ENCODE measurements at places on chromosomes 11 and 22.

DNA sequence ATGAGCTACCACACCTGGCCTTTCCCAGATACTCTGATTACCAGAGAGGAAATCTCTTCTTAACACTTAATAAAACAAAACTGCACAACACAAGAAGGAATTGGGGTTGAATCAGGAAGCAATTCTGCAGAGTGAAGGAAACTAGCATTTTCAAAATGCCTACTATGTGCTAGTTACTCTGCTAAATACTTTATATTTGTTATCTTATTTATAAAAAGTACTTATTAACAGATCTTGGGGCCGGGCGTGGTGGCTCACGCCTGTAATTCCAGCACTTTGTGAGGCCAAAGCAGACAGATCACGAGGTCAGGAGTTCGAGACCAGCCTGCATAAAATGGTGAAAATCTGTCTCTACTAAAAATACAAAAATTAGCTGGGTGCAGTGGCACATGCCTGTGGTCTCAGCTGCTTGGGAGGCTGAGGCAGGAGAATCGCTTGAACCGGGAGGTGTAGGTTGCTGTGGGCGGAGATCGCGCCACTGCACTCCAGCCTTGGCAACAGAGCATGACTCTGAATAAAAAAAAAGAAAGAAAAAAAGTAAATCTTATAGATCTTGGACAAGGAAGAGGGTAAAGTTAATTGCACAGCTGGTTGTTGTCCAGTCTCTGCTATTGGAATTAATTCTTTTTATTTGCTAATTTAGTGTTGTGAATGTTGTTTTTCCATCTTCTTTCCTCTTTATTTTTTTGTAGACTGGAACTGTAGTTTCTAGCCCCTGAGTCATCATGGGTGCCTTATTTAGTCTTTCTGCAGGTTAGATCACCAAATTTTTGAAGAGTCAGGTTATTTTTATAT lies 22.1 kb downstream of the TMEM135 start:
- DNase-seq = no peak

GRCh38 chr22:50548040-50548920 lies 2.6 kb downstream of the KLHDC7B start:
- DNase-seq = peak; percentile 48

- no peak for DNase-seq
These were observed 35.7 kb upstream of the NNMT start for GRCh38 chr11:114260483-114260882.

DNA sequence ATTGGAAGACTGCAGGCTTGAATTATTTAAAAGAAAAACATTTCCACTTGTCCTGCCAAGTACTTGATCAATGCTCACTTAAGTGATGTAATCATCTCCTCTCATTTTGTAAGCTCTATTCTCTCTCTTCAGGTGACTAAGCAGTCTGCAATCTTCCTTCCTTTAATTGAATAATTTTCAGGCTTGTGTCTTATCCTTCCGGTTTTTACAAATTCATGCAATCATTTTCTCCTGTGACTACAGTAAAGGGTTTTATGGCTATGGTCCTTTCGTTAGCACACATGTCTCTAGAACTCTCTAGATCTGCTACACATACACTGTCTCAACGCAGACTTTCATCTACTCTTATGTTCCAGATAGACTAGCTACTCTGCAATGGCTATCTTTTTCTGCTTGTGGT lies 12.6 kb upstream of the UPB1 start:
- no peak for DNase-seq
